ENCODE measurements at places on chromosomes 7 and 10.

DNA sequence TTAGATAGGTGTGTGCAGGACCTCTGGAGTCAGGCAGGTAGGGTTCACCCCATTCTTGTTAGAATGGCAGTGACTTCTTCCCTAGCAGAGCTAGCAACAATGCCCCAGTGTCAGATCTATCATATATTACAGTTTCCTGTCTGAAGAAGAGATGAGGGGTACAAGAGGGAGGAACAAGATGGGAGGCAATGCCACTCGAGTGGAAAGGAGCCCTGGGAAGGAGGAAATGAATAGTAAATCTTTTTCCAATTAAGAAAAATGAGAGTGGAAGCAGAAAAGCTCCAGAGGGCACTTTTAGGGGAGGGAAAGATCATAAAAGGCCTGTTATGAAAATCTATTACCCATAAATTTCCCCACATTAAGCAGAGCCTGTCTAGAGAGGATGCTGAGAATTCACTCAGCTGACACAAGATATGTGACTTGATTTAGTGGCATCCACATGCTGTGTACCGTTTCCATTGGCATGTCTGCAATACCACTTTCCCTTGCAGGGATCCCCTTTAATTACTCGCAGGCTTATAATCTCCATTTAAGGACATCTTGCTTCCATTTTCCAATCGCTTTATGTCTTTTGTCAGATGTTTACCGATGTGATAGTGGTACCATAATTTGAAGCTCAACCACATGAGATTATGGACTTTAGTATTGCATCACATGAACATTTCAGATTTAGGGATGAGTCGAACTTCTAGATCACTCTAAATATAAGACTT is 70.0 kb upstream of the AGBL3 start:
- DNase-seq = no peak

DNA sequence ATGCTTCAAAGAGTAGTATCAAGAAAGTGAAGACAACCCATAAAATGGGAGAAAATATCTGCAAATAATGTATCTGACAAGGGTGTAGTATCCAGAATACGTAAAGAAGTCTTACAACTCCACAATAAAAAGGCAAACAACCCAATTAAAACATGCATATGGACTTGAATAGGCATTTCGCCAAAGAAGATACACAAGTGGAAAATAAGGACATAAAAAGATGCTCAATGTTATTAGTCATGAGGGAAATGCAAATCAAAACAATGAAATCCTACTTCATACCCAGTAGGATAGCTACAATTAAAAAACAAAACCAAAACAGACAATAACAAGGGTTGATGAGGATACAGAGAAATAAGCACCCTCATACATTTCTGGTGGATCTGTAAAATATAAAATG is 79.2 kb downstream of the NUDCD3 start:
- no peak for DNase-seq

DNA sequence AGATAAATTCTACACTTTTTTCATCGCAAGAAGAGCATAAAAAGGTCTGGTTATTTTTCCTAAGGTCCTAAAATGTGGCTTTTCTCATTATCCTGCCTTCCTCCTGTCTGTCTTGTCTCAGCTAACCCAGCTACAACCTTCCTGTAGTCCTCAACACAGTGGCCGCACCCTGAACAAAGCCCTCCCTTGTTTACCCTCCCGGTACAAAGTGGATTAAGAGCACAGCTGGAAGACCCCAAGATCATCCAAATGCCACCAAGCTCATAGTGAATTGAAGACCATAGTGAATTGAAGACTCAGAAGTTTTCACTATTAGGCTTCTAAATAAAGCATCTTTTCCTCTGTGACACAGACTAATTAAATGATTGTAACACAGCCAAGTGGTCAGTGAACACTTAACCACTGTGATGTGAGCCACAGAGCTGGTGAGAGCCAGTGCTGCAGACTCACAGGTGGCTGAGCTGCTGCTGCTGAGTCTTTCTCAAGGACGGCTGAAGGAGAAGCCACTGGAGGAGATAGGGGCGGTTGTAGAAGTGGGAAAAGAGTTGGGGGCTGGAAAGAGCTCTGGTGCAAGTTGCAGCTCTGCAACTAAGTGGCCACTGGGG is 123.6 kb downstream of the ATXN7L1 start:
- no peak for DNase-seq

- no peak for DNase-seq
Observed at GRCh38 chr10:89494068-89494467, 41.3 kb downstream of the SLC16A12 start.

DNA sequence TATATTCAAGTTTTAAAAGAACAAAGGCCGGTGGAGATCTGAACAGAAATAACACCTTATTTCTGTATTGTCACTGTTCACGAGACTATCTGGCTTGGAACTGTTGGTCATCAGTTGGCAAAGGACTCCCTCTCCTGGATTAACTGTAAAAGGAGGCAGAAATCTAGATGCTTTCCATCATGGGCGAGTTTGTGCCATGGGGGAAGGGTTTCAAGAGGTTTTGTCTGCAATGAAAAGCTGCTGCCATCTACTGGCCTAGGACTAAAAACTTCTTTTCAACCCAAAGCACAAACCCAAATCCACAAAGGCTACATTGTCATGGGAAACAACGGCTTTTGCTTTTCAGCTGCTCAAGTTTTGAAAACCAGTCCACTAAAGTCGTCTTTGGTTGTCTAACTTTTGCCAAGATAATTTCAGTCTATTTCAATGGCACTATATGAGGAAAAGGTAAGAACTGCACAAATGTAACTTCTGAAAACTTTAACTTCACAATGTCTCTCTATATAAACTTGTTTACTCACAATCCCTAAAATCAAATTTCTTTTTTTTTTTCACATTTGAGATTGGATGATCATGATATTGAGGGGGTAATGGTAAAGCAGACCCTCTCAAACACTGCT is 196.8 kb downstream of the SKAP2 start:
- peak; percentile 96 for DNase-seq

Data from LoVo (cell line).